ENCODE measurements at places on chromosomes 2 and 18.

- no peak for DNase-seq
These were observed 68.5 kb downstream of the COPS8 start for GRCh38 chr2:237154082-237154638.

DNA sequence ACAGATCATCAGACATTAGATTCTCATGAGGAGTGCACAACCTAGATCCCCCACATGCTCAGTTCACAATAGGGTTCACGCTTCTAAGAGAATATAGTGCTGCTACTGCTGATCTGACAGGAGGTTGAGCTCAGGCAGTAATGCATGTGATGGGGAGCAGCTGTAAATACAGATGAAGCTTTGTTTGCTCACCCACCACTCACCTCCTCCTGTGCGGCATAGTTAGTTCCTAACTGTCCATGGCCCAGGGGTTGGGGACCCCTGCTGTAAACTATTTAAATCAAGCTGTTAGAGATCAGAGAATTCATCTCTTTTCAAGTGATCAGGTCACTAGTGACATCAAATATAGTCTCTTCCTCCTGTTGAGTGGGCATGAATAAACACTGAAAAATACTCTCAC is 88.8 kb upstream of the ACVR2A start:
- no peak for DNase-seq

GRCh38 chr18:3852321-3852720 is 402.3 kb downstream of the TGIF1 start:
- DNase-seq = no peak

- no peak for DNase-seq
These were observed 88.9 kb upstream of the RBBP8 start for GRCh38 chr18:22844190-22844589.

GRCh38 chr2:228771315-228771714 is 499.8 kb downstream of the PID1 start:
- DNase-seq = no peak

DNA sequence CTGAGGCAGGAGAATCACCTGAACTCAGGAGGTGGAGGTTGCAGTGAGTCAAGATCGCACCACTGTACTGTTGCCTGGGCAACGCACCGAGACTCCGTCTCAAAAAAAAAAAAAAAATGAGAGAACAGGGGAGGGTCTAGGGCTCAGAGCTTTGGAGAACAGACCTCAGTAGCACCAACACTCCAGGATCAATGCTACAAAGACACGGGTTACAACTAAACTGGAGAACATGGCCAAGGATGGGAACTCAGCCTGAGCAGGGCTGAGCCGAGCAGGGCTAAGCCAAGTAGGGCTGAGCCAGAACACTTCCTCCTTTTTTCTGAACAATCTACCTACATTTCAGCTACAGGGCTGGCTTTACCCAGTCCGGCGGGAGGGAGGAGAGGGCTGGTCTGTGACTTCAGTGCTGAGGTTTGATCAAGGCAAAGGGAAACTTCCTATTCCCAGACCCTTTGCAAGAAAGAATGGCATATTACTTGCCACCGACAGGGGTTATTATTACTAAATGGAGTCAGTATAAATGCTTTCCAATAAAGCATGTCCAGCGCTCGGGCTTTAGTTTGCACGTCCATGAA is 2.9 kb upstream of the CASP8 start:
- no peak for DNase-seq

DNA sequence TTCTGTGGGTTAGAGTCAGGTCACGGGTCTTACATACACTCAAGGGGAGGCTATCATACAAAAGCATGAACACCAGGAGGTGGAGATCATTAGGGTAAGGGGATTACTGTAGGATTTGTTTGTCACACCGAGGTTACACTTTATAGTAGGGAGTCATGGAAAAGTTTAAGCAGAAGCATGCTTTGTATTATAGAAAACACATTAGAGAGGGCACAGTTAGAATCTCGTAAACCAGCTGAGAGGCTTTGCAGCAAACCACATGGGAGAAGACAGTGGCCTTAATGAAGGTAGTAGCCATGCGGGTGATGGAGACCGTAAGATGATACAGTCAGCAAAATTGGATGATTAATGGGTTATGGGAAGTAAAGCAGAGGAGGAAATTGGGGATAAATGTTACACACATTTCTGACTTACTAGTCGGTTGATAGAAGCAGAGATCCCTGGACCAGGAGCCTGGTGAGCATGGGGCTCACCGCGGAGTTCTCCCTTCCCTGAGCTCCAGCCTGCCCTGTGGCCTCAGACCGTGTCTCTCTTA is 75.6 kb downstream of the MAPRE2 start:
- no peak for DNase-seq

DNA sequence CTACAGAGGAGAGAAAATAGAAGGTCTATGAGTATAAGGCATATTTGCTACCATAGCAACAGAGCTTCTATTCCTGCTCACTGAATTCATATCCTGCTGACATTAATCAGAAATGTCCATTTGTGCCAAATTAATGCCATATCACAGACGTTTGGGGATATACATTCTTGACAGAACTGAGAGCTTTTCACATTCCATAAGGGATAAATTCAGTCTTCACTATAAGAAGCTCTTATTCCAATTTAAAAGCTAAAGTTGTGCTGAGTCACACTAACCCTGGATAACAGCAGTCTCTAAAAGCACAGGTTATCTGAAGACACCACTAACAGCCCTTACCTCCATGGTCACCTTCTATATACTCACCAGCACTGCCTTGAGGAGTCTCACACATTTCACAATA is 178.1 kb downstream of the RAB3GAP1 start:
- no peak for DNase-seq

DNA sequence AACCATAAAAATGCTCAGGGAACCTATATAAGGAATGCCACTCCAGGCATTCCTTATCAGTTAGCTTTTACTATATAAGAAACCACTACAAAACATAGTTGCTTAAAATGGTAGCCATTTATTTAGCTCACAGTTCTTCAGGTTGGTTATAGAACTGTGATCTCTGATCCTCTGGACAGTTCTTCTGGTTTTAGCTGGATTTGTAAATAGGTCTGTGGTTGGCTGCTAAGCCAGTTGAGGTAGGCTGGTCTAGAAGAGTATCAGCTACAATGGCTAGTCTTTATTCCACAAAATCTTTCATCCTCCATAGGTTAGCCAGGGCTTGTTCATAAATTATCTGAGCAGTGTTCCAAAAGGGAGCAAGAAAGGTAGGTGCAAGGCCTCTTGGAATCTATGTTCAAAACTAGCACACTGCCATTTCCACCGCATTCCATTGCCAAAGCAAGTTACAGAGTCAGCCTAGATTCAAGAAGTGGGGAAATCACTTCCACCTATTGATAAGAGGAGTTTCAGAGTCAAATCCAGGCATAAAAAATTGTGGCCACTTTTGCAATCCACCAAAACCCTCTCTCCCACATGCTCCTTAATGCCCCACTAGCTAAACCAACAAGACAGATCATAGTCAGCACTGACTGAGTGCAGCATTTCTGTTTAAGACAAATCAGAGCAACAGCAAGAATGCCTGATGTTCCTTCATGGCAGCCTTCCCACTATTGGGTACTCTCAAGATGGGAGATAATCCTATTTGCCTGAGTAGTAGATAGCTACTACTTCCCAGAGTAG is 146.4 kb downstream of the IRS1 start:
- no peak for DNase-seq

DNA sequence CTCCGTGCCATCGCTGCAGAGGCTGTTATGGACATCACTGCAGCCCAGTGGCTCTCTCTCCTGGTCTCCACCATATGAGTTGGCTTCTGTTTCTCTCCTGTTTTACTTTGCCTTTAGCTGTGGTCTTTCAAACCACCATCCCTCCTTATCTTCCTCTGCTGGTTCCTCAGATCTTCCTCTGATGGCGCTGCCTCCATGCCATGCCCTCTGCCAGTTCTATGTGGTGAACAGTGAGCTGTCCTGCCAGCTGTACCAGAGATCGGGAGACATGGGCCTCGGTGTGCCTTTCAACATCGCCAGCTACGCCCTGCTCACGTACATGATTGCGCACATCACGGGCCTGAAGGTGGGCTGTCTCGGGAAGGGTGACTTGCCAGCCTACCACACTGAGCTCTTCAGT is 13.1 kb downstream of the TYMS start:
- DNase-seq = no peak

GRCh38 chr18:78108554-78108953 is 858.9 kb downstream of the GALR1 start:
- DNase-seq = no peak

GRCh38 chr18:26003817-26004216 is 86.6 kb downstream of the SS18 start:
- no peak for DNase-seq

DNA sequence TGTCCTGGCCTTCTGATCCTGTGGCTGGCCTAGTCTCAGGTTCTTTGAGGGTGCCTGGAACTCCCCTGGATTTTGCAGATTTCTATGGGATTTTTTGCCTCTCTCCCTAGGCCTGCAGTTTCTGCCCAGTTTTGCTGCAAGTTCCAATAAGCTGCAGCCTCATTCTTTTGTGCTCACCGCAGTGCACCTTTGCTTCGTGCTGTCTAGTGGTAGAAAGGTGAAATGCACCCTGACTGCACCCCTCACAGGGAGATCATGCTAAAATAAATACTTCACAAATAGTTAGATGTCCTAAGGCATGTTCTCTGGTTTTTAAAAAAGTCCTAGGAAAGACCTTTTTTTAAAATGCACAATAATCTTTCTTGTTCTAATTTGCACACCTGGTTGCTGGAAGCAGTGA is 72.5 kb downstream of the GNAL start:
- DNase-seq = no peak

DNA sequence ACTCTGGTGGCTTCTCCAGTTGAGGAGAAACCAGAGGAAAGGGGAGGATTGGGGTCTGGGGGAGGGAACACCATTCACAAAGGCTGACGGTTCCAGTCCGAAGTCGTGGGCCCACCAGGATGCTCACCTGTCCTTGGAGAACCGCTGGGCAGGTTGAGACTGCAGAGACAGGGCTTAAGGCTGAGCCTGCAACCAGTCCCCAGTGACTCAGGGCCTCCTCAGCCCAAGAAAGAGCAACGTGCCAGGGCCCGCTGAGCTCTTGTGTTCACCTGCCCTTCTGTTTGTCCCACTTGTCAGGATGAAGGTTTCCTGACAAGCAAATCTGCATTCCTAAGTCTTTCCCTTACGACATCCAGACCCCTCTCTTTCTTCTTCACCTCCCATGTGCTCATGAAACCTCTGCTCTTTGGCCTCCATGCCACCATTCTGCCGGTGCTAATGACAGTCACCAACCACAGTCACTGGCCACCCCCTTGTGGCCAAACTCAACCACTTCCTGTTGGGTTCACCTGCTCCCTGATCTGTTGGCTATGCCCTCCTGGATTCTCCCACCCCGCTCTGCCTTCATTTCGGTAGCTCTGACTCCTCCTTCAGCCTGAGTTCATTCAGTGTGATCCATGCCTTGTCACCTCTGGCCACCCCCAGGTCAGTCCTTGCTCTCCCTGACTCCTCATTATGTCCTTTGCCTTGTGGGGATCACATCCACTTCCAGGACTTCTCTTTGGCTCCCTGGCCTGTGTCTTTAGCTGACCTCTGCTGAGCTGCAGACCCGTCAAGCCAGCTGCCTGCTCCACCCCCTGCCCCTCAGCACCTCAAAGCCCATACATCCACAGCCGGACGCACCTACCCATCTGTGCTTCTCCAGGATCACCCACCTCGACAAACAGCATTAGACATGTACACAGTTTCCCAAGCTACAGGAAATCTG is 17.6 kb downstream of the EMX1 start:
- DNase-seq = no peak

DNA sequence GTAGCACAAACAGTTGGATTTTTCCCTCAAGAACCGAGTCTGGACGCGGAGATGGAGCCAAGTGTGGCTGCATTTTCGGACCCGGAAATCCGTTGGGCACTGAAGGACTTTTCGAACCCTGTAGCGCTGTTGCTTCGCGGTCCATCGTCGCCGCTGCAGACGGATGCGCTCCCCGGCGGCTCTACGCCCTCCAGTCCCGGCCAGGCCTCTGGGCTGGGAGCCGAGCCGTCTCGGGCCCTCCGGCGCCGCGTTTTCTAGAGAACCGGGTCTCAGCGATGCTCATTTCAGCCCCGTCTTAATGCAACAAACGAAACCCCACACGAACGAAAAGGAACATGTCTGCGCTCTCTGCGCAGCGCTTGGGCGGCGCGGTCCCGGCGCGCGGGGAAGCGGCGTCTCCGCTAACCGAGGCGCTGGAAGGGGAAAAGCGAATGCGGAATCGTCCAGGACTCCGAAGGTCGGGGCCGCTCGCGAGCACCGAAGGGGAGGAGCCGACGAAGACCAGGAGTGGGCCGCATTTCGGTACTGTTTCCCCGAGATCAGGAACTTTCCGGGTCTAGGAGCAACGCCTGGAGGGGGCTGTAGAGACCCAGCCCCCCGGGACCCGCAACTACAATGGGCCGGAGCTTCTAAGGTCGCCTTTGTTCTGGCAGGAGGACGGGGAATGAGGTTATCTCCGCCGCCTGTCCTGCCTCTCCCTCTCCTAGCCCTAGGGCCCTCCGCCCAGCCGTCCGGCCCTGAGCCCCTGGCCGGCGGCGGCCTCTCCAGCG is 3.2 kb downstream of the EMX1 start:
- no peak for DNase-seq

GRCh38 chr2:210475706-210476105 is 853 bp downstream of the LANCL1 start:
- no peak for DNase-seq

GRCh38 chr18:35142275-35142615 is 98.6 kb upstream of the ZNF397 start:
- no peak for DNase-seq

DNA sequence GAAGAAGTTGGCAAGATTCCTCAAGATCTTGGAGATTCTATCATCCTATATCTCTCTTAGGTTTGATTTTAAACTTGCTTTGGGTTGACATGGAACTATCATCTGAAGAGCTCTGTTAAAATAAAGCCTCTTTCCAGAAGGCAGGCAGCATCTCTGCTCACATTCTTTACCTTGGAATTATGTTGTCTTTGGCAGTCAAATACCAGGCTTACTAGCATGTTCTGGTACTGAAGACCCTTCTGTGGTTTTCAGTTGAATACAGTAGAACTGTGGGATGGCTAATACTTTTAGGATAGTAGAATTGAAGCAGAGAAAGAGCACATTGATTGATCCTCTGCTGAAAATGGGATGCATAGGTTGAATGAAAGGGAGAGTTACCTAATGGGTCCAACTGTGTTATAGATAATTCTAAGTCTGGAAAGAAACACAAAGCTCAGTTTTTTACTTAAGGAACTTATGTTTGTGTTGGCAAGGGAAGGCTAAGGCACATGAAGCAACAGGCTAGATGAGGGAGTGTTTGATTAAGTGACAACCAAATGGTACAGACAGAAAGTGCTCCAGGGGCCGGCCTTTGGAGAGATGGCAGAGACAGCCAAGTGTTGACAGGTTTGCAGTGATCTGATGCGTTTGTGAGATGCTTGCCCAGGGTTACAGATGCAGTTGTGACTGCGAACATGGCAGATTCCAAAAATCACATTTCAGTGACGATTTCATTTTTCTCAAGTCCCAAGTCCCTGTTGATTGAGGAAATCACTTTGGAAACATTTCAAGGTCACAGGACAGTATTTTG is 397.9 kb downstream of the MEIS1 start:
- DNase-seq = no peak

- DNase-seq = no peak
These were observed 4.1 kb upstream of the MAT2A start for GRCh38 chr2:85534881-85535280.
